ENCODE measurements at places on chromosomes 3 and 15.
A peak's percentile ranks its signal among the peaks of the same experiment; 100 is the strongest.

- no peak for DNase-seq
Observed at GRCh38 chr15:76979331-76979925, 15.5 kb upstream of the PSTPIP1 start.

DNA sequence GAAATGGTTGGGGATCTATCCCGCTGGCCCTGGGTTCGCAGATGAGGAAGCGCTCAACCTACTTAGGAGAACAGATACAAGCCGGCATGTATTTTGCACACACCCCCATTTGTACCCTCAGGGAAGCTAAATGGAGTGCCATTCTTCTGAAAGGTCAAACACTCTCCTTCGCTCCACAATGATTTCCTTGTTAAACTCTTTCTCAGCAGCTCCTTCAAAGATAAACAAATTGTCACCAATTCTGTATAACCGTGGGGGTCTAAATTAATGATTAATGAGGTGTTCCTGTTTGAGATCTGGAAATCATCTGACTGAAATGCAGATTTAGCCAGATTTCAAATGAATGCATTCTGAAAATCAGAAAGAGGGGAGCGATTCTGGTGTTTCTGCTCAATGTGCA, 124.0 kb downstream of the MEGF11 start:
- no peak for DNase-seq

DNA sequence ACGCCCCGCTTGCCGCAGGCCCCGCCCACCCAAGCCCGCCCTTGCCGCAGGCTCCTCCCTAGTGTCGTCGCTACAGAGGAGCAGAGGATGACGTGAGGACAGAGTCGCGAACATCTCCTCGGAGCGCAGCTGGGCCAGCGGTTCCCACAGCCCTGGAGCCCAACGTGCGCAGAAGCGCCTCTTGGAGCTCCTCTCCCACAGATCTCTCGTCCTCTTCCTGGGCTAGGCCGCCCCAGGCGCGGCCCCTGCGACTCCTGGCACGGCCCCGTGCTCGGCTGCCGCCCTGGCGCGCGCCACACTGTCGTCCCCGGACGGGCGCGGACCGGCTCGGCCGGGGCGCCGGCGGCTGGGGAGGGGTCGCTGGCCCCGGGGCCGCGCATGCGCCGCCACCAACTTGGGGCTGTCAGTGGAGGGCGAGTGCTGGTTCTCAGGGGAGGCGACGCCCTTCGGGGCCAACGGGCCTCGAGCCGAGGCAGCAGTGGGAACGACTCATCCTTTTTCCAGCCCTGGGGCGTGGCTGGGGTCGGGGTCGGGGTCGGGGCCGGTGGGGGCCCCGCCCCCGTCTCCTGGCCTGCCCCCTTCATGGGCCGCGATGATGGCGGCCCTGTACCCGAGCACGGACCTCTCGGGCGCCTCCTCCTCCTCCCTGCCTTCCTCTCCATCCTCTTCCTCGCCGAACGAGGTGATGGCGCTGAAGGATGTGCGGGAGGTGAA, at the start of gene TRPC1:
TRPC1 (plus strand) TSS at position 67 of the 714 bp plus-strand sequence; CDS start at position 593, 526 bp downstream.
- peak; percentile 8 for DNase-seq

- DNase-seq = no peak
Observed at GRCh38 chr3:10780922-10781321, 35.1 kb upstream of the SLC6A11 start.

GRCh38 chr15:40902605-40903561, 8.6 kb downstream of the VPS18 start:
- no peak for DNase-seq

DNA sequence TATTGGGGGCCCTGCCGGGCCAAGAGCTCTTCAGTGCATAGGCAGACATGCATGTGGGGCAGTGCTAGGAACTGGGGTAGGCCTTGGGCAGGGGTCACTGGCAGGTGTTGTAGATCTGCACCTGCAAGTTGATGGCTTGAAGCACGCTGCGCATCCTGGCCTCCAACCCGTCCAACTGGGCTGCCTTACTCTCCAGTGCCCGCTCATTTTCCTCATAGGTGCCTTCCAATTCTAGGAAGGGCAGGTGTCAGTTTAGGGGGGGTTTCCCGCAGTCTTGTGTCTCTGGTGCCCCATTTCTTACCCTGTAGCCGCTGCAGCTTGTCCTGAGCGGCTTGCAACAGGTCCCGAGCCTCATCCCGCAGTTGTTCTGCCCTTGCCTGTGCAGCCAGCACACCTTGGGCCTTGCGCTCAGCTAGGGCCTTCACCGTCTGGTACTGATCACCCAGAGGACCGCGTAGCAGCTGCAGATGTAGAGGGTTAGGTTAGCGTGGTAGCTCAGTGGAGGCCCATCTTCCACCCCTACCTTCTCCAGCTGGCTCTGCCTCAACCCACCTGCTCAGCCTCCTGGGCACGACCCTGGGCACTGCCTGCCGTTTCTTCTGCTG, 611 bp upstream of the USP19 start:
- DNase-seq = no peak

GRCh38 chr15:25408929-25409328, 29.9 kb downstream of the UBE3A start:
- DNase-seq = no peak

GRCh38 chr15:73924171-73924921, 1.9 kb upstream of the LOXL1 start:
- no peak for DNase-seq

GRCh38 chr3:74673326-74673725, 58.9 kb upstream of the CNTN3 start:
- no peak for DNase-seq

- DNase-seq = no peak
Observed at GRCh38 chr3:184842433-184842832, 30.5 kb downstream of the VPS8 start.

DNA sequence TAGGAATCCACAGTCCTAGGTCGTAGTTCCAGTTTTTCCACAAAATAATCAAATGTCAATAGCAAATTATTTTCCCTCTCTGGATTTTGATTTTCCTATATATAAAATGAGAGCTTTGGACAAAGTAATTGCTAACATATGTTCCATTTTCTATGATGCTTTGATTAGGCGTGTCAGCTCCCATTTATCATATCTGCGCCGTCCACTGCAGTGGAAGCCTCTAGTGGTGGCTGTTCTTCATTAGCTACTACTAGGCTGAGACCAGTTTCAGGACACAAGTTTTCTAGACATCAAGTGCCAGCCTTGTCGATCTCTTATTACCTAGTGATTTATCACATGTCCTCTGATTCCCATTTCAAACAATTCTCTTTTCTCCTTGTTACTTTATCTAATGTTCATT, 271.5 kb downstream of the TUSC7 start:
- DNase-seq = no peak

- DNase-seq = no peak
Observed at GRCh38 chr3:109784852-109785631, 447.7 kb upstream of the DPPA4 start.

DNA sequence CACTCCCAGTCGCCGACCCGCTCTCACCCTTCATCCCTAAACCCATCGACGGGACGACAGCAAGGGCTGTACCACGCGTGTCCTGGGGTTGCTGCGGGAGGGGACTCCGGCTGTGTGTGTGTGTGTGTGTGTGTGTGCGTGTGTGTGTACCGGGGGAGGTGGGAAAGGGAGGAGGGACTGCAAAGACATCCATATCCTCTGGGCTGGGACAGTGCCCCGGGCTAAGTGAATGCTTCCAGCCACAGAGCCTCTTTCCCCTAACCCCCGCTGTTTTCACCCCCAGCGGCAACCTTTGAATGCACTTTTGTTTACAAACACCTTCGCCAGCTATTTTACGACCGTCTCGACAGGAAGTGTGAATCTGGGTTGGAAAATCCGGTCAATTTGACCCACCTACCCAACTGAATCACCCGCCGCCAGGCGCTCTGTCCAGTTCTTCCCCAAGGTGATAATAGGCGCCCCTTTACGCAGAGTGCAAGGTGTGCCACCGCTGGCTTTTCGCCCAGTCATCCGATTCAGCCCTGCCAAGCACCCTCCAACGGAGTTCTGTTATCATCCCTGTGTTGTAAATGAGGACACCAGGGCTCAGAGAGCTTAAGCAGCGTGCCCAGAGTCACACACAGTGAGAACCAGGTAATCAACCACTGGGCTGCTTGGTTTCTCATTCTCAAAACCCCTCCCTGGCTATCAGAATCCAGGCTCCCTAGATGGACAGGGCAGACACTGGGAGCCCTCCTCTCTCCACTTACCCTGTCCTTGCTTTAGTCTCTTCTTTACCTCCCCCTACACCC, 739 bp upstream of the AMOTL2 start:
- DNase-seq = no peak

GRCh38 chr15:89329329-89330084, 5.1 kb downstream of the POLG start:
- DNase-seq = no peak

DNA sequence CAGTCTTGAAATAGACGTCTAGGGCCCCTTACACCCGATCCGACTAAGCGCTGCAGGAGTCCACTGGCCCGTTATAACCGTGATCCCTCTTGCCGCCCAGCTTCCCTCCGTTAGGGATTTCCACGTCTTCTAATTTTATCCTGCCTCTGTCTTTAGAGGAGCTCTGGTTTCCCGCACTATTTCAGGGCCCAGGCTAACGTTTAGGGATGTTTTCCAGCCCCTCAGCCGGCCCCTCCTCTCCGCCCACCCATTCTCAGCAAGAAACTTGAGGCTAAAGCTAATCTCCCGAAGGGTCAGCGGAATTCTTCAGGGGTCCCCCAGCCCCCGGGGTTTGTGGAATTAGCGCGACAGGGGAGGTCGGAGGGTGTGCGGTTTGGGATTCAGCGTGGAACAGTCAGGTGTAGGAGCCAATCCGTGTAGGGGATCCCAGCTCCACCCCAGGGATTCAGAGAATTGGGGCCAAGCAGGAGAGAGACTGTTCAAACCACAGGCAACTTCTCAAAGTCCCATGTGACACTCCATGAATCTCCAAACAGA, 1.6 kb downstream of the PTX3 start:
- DNase-seq = no peak

DNA sequence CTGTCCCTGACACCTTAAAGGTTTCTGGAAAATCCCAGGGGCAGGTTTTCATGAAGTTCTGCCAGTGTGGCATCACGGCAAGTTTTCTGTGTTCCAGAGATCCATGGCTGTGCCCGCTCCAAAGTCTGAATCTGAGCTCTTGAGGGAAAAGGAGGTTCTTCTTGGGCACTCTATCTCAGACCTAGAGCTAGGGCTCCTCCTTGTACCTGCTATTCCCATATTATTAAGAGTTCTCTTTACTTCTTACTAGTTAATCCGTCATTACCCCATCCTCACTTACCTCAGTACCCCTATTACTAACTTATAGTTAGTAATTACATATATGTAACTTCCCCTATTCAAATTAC, 5.9 kb upstream of the TRA2B start:
- no peak for DNase-seq

GRCh38 chr3:46222435-46223161, 14.5 kb upstream of the CCR1 start:
- DNase-seq = no peak

DNA sequence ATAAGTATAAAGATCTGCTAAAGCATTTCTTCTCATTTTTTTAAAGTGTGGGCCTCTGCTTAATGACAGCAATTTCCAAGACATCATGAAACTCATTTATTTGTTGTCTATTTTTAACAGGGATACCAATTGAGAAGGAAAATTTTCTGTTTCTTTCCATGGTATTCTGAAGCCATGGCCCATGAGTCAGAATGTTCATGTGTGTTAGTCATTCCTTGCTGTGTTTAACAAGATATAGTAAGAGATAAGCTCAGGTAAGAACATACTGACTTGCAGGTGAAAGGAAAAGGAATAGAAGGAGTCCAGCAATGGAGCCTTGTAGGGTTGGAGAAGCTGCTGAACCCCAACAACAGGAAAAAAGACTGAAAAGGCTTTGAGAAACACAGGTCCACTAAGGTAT, 17.0 kb upstream of the ARID3B start:
- no peak for DNase-seq

DNA sequence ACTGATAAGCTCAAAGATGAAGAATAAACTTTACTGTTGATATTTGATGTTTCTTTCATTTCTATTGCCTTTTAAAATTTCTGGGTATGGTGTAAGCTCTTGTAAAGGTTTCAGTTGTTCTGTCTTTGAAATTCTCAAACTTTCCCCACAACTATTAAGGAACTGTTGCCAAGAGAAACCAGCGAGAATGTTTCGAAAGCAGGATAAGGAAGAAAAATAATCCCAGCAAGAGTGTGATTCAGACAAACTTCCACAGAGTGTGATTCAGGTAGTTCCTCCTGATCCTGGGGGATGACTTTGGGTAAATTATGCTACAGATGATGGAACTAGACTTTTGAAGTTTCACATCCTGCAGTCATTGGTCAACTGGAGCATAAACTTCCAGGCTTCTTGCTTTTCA, 632.0 kb downstream of the NSUN3 start:
- DNase-seq = no peak

- DNase-seq = no peak
Observed at GRCh38 chr3:71281280-71281679, 302.2 kb downstream of the FOXP1 start.

- no peak for DNase-seq
Observed at GRCh38 chr3:126522363-126522788, 1.6 kb upstream of the CHST13 start.

DNA sequence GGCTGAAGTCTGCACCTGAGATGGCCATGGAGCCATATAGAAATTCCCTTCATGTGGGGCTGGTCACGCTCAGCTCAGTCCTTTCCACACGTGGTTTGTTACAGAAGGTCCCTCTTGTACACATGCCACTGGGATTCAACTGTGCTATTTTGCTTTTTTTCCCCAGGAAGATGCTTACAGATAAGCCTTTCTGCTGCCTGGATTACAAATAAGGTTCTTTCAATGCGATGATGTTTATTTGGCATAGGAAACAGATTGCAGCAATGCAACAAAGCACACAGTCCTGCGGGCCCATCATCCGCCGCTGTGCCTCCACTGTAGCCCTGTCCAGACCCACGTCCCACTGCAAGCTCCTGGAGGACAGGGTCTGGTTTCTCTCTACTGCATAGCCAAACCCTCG, 124.8 kb downstream of the XXYLT1 start:
- DNase-seq = no peak

DNA sequence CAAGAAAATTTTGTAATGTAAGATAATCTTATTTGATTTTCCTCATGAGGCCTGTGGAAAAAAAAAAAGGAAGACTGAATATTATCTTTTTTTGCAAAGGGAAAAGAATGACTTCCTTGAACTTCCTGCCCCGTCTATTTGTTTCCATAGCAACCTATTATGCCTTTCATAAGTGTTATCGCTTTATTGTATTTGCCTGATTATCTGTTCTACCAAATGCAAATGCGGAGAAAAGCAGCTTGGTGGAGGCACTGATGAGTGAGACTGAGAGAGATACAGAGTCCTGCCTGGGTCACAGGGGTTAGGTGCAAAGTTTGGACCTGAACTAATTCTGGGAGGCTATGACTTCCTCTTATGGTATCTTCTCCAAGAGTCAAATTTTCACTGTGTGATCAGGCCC, 334.0 kb upstream of the KCNMB2 start:
- DNase-seq = no peak

Measured in esophagus squamous epithelium (tissue), 5 donors.